ENCODE measurements at places on chromosomes 1 and 21. TPM values are rescaled to one million over a fixed set of nuclear protein-coding genes. Genes with fewer than 3 reads are reported as not detected.

The SNRPE gene
- polyA plus RNA-seq = 69.3 TPM

The HSD3B2 gene
- polyA plus RNA-seq = not detected

The TAL1 gene
- 0.77 TPM for polyA plus RNA-seq

The HPCAL4 gene
- not detected for polyA plus RNA-seq

The AK5 gene
- polyA plus RNA-seq = 8.9 TPM

The PRAMEF10 gene
- not detected for polyA plus RNA-seq

The MYCL gene
- polyA plus RNA-seq = 0.50 TPM

The SELP gene
- 16.4 TPM for polyA plus RNA-seq

The KISS1 gene
- 1.3 TPM for polyA plus RNA-seq

The FLVCR1 gene
- polyA plus RNA-seq = 2.6 TPM

The ADGRL2 gene
- 5.6 TPM for polyA plus RNA-seq

The ITGB3BP gene
- 20.6 TPM for polyA plus RNA-seq

The A3GALT2 gene
- polyA plus RNA-seq = not detected

The ATAD3C gene
- 0.08 TPM for polyA plus RNA-seq

The LHX8 gene
- not detected for polyA plus RNA-seq

The SPRR2F gene
- not detected for polyA plus RNA-seq

The CTSK gene
- 75.0 TPM for polyA plus RNA-seq

The RAVER2 gene
- polyA plus RNA-seq = 8.1 TPM

The FCAMR gene
- polyA plus RNA-seq = not detected

The OR2M3 gene
- not detected for polyA plus RNA-seq

The AVPR1B gene
- not detected for polyA plus RNA-seq

The SYCP1 gene
- polyA plus RNA-seq = not detected

The EDARADD gene
- polyA plus RNA-seq = 0.25 TPM

The DISP1 gene
- polyA plus RNA-seq = 0.50 TPM

The CBR1 gene
- polyA plus RNA-seq = 178 TPM

The CD1E gene
- not detected for polyA plus RNA-seq

The MYOC gene
- 6.5 TPM for polyA plus RNA-seq

The MFSD2A gene
- 0.31 TPM for polyA plus RNA-seq

The CRP gene
- 0.05 TPM for polyA plus RNA-seq

The MXRA8 gene
- 364 TPM for polyA plus RNA-seq

The NRDC gene
- 89.4 TPM for polyA plus RNA-seq

Measured in aorta (tissue), 5 donors.